ENCODE measurements at places on chromosomes 16 and 17.
A peak's percentile ranks its signal among the peaks of the same experiment; 100 is the strongest.

DNA sequence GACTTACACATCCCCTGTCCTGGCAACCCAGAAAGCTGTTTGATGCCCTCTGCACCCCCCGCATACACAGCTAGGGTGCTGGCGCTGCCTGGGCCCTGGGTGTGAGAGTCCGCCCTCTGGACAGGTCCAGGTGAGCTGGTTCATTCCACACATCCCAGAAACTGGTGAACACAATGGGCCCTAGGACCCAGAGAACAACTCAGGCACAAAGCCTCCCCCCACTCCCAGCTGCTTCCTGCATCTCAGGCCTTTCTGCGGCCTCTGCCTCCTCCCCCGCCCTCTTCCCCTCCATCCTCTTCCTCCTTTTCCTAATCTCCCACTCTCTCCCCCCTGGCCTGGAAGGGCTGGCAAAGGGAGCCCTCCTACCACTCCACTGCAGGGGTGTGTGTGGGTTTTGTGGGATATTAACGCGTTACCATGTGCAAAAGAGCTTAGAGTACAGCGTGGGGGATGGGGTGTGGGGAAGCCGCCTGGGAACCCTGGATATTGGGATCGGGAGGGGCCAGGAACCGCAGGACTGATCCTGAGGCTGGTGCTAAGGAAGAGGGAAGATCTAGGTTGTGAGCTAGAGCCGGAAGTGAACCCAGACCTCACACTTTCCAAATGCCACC, 1.6 kb upstream of the PPP1R9B start:
- peak; percentile 88 for DNase-seq

- no peak for DNase-seq
Observed at GRCh38 chr16:46482895-46483294, 138.3 kb downstream of the SHCBP1 start.

GRCh38 chr16:54783980-54784379, 146.7 kb upstream of the IRX5 start:
- DNase-seq = no peak

DNA sequence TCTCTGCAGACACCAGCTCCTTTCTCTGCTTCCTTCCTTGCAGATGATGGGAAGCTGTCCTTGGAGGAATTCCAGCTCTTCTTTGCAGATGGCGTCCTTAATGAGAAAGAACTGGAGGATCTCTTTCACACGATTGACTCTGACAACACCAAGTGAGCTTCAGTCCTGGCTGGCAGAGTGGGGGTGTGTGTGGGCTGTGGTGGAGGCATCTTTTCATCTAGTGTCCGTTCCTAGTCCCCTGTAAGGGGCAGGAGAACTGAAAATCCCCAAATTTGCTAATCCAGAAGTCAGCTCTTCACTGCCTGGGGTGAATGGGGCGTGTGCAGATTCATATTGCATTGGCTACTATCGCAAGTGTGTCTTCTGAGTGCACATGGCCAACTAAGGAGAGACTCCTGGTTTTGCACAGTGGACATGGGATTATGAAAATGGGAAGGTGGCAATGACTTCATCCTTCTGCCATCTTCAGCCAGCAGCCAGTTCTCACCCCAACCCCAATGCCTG, 10.4 kb downstream of the NECAB2 start:
- no peak for DNase-seq

- DNase-seq = no peak
Observed at GRCh38 chr17:75640556-75641119, 7.4 kb downstream of the SMIM5 start.

GRCh38 chr17:4269915-4270314, 6.1 kb upstream of the ANKFY1 start:
- no peak for DNase-seq

- no peak for DNase-seq
Observed at GRCh38 chr17:76635039-76635438, 8.5 kb downstream of the ST6GALNAC1 start.

DNA sequence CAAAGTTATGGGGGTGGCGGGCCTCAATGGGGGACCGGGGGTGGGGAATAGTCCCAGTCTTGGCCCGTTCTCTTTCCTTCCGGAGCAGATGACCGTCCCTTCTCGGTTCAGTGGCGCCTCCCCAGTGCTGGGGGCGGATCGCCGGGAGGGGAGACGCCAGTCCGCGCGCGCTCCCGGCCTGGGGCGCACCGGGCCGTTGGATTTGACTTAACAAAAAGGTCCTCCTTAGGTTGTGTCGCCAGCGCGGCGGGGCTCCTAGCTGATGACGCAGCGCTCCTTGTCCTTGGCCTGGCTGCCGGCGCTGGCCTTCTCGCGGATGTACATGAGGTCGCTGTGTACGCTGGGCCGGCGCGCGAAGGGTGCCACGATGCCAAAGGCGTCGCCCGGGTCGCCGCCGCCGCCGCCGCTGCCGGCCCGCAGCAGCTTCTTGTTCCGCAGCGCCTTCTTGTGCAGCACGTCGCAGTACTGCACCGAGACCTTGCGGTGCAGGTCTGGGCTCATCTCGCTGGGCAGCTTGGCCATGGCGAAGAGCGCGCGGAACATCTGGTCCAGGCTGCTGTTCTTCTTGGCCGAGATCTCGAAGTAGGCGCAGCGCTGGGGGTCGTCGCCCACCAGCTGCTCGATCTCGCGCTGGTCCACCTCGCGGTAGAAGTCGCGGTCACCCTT, 1.2 kb downstream of the RASD1 start:
- DNase-seq = no peak

- DNase-seq = no peak
Observed at GRCh38 chr17:74497471-74497870, 31.0 kb downstream of the CD300A start.

DNA sequence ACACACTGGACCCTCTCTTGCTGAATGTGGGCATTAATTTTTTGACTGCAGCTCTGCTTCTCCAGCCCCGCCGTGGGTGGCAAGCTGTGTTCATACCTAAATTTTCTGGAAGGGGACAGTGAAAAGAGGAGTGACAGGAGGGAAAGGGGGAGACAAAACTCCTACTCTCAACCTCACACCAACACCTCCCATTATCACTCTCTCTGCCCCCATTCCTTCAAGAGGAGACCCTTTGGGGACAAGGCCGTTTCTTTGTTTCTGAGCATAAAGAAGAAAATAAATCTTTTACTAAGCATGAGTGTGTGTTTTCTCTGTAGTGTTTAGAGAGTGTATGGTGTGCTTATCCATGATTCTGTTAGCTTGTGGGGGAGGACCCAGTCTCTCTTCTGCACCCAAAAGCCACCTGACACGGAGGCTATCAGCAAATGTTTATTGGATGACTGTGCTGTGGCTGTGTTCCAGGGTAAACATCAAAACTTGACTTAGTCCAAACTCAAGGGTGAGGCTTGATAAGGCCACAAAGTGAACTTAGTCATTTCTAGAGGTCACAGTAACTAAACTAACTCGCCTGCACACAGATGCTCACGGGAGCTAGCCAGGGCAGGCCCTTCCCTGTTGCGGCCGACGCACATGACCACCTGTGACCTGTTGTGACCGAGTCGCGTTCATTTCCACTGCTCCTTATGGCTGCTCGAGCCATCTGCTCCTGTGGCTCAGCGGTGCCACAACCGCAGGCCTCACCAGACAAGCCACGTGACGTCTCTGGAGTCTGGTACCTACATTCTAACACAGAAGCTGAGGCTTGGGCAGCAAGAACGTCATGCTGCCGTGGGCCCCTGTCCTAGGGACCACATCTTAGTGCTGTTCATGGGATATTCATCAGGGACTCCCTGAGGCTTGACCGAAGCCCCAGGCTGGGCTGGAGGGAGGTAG, 9.8 kb upstream of the MED11 start:
- DNase-seq = peak; percentile 85

DNA sequence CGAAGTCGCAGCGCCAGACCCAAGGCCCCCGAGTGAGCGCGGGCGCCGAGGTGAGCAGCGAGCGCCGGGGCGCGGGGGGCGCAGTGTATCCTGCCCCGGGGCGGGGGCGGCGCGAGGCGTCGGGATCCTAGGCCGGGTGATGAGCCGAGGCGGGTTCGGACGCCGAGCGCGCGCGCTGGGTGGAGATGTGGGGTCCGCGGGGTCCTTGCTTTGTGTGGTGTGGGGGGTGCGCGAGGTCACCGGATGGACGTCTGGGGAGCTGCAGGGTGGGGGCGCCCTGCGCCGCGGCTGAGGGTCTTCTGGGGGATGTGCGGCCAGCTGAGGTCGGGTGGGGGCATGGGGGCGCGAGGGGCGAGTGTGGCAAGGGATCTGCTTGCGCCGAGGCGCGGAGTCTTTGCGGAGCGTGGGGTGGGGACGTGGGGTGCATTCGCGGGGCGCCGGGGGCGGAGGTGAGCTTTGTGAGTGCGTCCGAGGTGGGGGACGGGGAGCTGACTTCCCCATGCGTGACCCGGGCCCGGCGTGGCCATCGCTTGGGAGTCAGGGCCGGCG, 560 bp downstream of the RAI1 start:
- DNase-seq = peak; percentile 58

DNA sequence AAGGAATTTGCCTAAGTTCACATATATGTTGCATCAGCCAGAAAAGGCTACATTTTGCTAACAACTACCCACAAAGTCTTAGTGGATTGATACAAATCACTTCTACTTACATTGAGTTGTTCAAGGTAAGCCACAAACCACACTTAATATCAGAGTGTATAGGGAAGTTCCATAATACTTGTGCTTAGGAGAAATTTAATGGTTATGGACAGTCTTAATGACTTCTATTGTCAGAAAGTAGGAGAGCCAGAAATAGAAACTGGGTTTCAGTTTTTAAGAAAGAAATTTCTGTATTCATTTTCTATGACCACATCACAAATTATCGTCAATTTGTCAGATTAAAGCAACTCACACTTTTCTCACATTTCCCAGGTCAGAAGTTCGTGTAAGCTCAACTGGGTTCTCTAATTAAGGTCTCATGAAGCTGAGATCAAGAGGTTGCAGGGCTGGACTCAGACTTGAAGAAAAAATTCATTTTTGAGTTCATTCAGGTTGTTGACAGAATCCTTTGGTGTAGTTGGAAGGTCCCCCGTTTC, 695.7 kb downstream of the CDH11 start:
- no peak for DNase-seq

GRCh38 chr16:51157698-51158097, 6.6 kb upstream of the SALL1 start:
- DNase-seq = no peak

GRCh38 chr16:3937066-3937875, 56.8 kb upstream of the CREBBP start:
- DNase-seq = no peak

DNA sequence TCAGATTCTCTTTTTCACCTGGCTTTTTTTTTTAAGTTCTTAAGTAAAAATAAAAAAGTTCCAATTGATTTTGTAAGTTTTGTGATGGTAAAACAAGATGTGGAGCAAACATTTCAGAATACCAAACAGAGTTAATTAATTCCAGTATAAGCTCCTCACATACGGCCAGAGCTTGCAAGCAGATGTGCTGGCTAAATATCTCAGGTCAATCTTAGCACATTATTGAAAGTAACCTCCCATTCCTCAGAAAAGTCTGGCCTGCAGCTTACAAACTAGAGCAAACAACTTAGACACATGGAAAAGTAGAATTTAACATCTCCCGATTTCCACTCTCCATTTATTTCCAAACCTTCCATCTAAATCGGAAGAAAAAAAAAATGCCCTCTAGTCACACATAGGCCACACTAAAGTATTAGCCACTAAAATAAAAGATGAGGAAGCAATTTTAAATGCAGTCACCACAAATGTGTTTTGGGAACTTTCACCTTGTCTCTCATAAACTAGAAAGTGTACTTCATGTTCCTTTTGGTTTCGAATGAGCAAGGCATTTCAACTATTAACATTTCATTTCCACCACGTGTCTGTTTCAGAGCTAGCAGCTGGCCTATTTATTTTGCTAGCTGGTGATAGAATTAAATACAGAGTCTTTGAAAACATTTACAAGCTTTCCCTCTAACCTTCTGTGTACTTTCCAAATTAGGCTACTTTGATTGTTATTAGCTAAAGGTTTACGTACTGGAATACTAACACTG, 143.3 kb downstream of the STX8 start:
- DNase-seq = no peak

- no peak for DNase-seq
Observed at GRCh38 chr17:2191785-2192184, 111.8 kb downstream of the SMG6 start.
